Large intestine (tissue), 12 donors: ENCODE measurements at places on chromosomes 7 and 10.

DNA sequence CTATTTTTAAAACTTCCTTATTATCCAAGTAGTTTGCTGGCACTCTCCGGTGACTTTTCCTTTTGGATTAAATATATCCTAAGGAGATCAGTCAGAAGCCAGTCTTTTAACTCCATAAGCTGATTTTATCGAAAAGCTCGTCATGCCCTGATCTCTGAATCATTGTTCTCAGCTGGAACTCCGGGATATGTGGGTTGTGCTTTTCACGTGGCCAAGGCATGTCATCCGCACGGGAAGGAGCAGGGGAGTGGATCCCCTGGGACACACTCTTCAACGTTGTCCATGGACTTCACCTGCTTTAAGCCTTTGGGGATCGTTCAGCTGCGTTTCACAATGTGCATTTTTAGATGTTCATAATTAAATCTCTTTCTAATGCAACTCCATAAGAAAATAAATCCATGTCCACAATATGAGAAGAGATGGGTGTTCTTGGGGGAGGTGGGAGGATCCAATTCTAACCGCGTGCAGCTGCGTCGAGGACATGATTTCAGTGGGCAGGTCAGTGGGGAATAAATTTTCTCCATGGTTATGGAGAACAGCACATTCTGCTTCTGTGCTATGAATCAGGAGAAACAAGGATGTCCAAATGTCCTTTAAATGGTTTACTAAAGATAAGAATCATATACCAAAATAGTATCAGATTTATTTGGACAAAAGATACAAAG, 229.5 kb upstream of the ADARB2 start:
- no peak for DNase-seq

- no peak for DNase-seq
These were observed 115.5 kb downstream of the GFRA1 start for GRCh38 chr10:116157485-116157884.

DNA sequence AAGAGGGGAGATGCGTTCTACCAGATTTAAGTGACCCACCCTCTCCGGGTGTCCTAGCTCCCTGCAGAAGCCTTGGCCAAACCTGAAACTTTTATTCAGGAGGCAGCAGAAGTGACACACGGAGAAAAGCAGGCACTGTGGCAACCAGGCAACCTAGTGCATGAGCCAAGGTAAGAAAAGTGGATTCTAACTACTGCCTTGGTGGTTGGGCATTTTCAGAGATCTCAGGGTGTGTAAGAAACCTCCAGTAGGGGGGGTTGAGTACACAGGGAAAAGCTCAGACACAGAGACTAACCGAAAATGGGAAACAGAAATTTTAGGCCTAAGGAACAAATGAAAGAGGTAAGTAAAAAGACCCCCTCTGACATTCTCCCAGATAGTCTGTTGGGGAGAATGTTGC, 645.7 kb downstream of the ANKRD7 start:
- no peak for DNase-seq

DNA sequence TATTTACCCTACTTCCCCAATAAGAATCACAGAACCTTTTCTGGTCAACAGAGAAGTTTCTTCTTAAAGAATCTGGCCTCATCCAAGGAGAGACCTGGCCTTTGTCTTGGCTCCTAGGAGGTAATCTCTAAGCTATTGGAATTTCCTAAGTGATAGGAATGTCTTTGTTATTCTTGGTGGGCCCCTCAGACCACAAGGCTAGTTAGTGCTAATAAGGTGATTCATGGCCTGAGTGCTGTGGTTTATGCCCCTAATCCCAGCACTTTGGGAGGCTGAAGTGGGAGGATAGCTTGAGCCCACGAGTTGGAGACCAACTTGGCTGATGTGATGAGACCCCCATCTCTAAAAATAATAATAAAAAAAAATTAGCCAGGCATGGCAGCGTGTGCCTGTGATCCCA, 60.0 kb upstream of the CYP2C18 start:
- DNase-seq, result no peak

DNA sequence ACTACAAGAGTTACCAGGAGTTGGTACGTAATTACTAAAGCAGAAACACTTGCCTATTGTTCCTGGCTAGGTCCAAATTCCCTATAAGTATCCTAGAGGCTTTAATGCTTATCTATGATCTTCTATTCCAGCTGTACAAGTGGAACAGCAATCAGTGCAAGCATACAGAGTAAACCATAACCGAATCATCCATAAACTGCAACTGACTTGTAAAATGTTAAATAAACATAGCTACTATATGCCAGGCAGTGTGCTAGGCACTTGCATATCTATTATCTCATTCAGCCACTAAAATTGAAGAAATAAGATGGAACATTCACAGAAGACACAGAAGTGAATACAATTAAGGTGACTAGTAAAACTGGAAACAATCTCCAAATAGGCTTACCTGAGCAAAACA, 55.7 kb downstream of the IRF5 start:
- DNase-seq, result no peak

- no peak for DNase-seq
These were observed 34.7 kb downstream of the SVIL start for GRCh38 chr10:29600067-29600466.

DNA sequence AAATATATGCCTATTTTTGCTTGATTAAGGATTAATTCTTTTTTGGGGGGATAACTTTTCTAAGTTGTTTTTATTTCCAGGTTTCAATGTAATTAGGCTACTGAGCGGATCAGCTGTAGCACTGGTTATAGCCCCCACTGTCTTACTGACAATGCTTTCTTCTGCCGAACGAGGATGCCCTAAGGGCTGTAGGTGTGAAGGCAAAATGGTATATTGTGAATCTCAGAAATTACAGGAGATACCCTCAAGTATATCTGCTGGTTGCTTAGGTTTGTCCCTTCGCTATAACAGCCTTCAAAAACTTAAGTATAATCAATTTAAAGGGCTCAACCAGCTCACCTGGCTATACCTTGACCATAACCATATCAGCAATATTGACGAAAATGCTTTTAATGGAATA, 1.0 kb downstream of the LRRTM3 start:
- DNase-seq, result no peak

- DNase-seq, result no peak
These were observed 118.7 kb downstream of the RALA start for GRCh38 chr7:39741942-39742623.

GRCh38 chr10:14565199-14565598, 209.5 kb downstream of the FAM107B start:
- DNase-seq, result no peak

DNA sequence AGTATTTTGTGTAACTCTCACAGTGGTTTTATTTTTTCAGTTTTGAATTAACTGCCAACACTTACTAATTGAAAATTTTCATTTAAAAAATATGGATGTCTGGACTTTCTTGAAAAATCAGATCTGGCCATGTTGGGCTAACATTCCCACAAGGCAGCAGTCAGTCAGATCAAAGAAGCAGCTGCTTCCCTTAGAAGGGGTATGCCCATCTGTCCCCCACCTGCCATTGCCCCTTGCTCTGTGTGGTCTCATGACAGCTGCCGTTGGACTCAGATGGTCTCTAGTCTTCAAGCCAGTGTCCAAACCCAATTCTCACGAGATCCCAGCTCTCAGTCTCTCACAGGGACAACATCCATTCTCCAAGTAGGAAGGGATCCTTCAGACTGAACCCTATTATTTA, 212.1 kb upstream of the GHITM start:
- no peak for DNase-seq

- no peak for DNase-seq
These were observed 900.1 kb downstream of the TYW1 start for GRCh38 chr7:67896721-67897120.

GRCh38 chr10:89889606-89890005, 188.2 kb downstream of the KIF20B start:
- no peak for DNase-seq

GRCh38 chr7:25550149-25550548, 321.9 kb upstream of the NPVF start:
- no peak for DNase-seq

DNA sequence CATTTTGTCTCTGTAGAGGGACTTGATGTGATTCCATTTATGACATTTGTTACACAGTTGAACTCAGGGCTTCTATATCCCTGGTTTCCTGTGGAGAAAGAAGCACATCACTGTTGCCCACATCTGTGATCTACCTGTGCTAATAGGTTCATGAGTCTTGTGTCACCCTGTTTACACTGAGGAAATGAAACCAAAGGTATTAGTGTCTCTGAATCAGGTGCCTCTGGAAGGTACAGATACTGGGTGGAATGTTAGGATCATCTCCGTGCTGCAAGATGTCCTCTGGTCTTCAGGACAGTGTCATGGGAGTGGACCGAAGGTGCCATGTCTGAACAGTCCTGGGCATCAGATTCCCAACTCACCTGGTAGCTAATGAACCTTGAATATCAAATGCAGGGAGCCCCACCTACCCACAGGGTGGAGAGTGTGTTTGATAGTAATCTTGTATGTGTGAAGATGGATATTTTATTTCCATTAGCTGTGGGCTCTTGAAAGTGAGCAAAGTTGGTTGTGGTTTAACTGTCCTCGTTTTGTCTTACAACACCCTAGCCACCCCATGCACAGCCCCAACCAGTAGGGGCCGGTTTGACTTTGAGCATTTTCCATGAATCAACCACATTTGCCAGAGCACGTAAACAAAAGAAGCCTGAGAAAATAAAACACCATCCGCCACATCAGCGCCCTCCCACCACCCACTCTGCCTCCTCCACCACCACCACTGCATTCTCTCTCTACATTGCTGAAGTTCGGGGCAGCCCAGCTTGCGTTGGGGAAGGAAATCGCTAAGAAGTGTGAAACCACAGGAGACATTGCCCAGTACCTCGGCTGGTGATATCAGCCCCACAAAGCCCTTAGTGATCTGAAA, 40.7 kb downstream of the TARP start:
- peak; percentile 26 for DNase-seq

- DNase-seq, result peak; percentile 36
These were observed 32.4 kb downstream of the ANXA11 start for GRCh38 chr10:80172896-80173295.

GRCh38 chr10:13698217-13698616, 111.5 kb downstream of the PRPF18 start:
- no peak for DNase-seq

- no peak for DNase-seq
These were observed 496.2 kb upstream of the SEMA3D start for GRCh38 chr7:85682833-85683620.

GRCh38 chr7:91276909-91277308, 12.7 kb downstream of the FZD1 start:
- DNase-seq, result no peak

DNA sequence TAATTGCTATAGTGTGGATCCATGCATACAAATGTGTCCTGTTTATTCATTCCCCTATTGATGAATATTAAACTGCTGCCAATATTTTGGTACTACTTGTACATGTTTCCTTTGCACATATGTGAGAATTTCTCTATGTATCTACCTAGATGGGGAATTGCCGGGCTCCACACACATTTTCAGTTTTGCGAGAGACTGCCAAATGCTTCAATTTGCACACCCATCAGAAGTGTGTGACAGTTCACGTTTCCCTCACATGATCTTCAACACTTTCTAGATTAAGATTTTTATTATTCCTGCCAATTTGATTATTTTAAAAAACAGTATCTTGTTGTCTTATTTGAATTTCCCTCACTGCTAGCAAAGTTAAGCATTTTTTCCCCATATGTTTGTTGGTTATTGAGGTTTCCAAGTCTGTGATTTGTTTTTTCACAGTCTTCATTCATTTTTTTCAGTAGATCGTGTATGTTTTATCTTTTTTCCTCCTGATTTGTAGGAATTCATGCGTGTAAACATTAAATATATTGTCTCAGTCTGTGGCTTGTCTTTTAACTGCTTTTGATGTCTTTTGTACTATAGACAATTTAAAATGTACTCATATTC, 2.4 kb upstream of the KLF14 start:
- no peak for DNase-seq

GRCh38 chr10:112843623-112844022, 106.4 kb upstream of the TCF7L2 start:
- DNase-seq, result peak; percentile 33

GRCh38 chr7:128951296-128951695, 13.6 kb downstream of the IRF5 start:
- no peak for DNase-seq

DNA sequence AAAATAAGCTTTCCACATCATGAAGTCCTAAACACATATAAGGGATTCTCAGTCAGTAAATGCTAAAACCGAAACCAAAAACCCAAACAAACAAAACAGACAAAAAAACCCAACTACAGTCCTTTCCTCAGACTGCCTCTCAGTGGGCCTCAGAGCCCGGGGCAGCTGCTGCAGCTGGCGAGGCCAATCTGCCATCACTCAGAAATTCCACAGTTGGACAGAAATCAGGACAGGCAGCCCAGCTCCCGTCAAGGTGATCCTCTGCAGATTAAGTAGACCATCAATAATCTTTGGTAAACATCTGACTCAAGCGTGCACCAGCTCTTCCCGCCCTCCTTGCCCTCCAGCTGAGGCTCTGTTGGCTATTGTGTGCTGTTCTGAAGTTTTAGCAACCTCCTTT, 142.2 kb downstream of the ATXN7L1 start:
- no peak for DNase-seq

DNA sequence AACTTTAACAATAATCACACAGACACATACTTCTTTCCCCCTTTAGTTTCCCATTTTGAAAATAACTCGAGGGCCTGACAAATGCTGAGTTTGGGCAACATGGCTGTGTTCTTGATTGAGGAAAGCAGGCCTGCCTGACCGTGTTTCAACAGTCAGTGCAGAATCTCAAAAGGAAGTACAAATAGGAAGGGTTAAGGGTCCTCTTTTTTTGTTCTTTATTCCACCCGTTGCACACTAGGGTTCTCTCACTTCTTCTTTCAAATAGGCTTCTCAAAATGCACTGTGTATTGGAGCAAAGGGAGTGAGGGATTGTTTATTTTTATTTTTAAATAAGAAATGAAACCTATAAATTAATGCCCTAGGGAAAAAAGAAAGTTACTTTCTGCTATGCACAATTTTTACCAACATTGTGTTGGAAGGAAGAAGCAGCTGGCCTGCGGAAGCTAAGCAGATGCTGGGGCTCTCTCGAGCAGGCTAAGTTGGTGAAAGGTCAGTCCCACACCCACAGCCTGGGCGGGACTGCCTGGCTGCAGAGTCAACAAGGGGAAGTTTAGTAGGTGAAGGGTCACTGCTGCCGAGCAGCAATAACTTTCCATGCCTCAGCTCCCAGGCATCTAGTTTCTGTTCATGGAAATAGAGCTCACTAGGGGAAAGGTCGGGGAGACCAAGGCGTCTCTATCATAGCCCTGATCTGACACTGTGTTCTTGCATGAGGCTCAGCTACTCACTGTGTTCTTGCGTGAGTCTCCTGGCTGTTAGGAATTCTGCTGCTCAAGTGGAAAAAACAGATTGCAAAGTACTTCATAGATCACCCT, 12.2 kb upstream of the PDK4 start:
- peak; percentile 99 for DNase-seq

DNA sequence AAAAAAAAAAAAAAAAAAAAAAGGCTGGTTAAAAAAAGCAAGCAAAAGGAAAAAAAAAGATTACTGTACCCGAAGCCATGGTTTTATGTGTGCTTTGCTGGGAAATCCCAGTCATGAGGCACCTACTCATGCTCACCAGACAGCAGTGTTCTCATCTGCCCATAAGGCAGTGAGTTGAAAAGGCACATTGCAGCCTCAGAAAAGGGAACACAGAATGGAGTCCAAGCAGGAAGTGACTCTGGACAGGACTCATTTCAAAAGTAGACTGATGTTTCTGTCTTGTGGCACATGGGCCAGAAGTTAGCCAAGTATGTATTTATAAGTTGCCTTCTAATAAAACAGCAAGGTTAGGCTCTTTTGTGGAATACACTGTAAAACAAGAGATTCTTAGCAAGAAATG, 40.2 kb downstream of the PDSS1 start:
- DNase-seq, result peak; percentile 33
